Activated naive CD4-positive, alpha-beta T cell (primary cell): ENCODE measurements at places on chromosomes 2 and 18.

GRCh38 chr2:151287513-151288250 lies 1.8 kb downstream of the NMI start:
- no peak for DNase-seq

DNA sequence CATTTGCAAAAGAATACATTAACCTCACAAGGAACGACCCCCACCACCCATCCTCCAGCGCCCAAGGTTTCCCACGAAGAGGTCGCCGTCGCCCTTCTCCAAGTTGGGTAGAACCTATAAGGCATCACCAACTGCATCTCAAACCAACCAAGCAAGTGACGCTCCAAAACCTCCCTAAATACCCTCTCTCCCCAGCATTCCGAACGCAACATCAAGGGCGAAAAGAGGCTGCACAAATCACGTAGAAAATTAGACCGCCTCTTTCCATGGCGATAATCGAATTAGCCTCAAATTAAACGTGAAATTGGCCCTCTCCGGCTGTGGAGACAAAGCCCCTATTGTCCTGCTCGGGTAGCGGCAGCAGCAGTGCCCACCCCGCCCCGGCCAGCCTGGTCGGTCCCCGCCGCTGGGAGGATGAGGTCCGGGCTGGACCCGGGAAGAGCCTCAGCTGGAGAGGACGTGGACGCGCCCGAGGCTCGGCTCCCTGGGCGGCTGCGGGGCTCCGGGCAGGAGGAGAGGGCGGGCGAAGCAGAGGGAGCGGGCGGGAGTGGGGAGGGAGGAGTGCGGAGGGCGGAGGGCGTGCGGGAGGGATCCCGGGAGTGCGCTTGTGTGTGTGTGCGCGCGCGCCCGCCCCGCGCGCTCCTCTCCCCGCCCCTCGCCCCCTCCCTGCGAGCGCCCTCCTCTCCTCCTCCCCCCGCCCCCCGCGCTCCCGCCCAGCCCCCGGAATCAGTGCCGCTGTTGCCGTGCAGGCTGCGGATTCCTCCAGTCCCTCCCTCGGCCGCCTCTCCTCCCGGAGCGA lies at the start of gene SPTBN1:
SPTBN1 (plus strand) TSS at position 765 of the 799 bp plus-strand sequence. CDS start 70,092 bp downstream, outside the sequence.
- DNase-seq = no peak

GRCh38 chr18:13422541-13423147 lies 204.1 kb downstream of the LDLRAD4 start:
- DNase-seq = no peak

DNA sequence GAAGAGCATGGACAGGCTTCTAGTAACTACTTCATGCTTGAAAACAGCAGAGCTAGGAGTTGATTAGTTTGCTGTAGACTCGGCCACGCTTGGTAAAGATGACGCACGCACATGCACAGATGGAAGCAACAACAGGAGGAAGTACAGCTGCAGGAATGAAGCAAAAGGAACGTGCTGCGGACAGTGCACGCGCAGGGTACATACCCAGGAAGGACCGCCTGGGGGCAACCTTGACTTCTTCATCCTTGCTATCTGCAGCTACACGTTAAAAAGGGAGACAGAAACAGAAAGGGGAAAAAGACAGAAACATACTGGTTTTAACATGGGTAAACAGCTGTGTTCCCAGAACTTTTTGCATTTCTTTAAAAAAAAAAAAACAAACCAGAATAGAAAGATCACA lies 17.7 kb downstream of the SLC66A2 start:
- no peak for DNase-seq

GRCh38 chr2:60890393-60890707 lies 9.0 kb downstream of the REL start:
- no peak for DNase-seq
